ENCODE measurements at places on chromosomes 16 and 17. TPM values are rescaled to one million over a fixed set of nuclear protein-coding genes. Genes with fewer than 3 reads are reported as not detected.

Gene ABCC12
- not detected for total RNA-seq

Gene MYLK3
- 0.31 TPM for total RNA-seq

Gene SLFN12L
- total RNA-seq = 0.33 TPM

Gene KCNJ12
- total RNA-seq = 2.7 TPM

Gene SHISA6
- total RNA-seq = not detected

Gene ZFHX3
- 7.1 TPM for total RNA-seq

Gene NAGS
- total RNA-seq = 2.7 TPM

Gene SMARCE1
- 129 TPM for total RNA-seq

Gene KRTAP1-1
- total RNA-seq = not detected

Gene PERCC1
- not detected for total RNA-seq

Gene ZNF668
- total RNA-seq = 21.5 TPM

Gene DLX3
- total RNA-seq = 2.9 TPM

Gene NOG
- total RNA-seq = 9.2 TPM

Gene SLC52A1
- total RNA-seq = 0.54 TPM

Gene LGALS9B
- total RNA-seq = not detected

Gene SDR42E1
- total RNA-seq = 0.33 TPM

Gene BIRC5
- total RNA-seq = 119 TPM

Gene CRYM
- total RNA-seq = 0.41 TPM

Gene KRT28
- not detected for total RNA-seq

Gene RAMP2
- total RNA-seq = 1.1 TPM

Gene ZP2
- total RNA-seq = not detected

Gene SCO1
- total RNA-seq = 28.0 TPM

Gene HEATR9
- total RNA-seq = not detected

Gene CPNE7
- total RNA-seq = 32.7 TPM

Gene AOC2
- total RNA-seq = 0.85 TPM

Gene NETO2
- total RNA-seq = 38.2 TPM

Gene ST6GALNAC2
- 23.0 TPM for total RNA-seq

Gene SRL
- not detected for total RNA-seq

Gene VTN
- total RNA-seq = 2.3 TPM

Gene GUCY2D
- not detected for total RNA-seq

Gene TP53TG3D
- total RNA-seq = 1.6 TPM

Gene TM4SF5
- not detected for total RNA-seq

Gene TEKT1
- total RNA-seq = not detected

Gene WFIKKN2
- 0.05 TPM for total RNA-seq

Gene ENPP7
- not detected for total RNA-seq
